ENCODE measurements at places on chromosomes 5 and 9. TPM values are rescaled to one million over a fixed set of nuclear protein-coding genes. Genes with fewer than 3 reads are reported as not detected.

TICAM2 gene
- 4.9 TPM for total RNA-seq

GARIN3 gene
- total RNA-seq, result not detected

FOXI1 gene
- not detected for total RNA-seq

GRCh38 chr5:141180313-141180712, 1.9 kb upstream of the PCDHB16 start:
- DNase-seq, result no peak

DNA sequence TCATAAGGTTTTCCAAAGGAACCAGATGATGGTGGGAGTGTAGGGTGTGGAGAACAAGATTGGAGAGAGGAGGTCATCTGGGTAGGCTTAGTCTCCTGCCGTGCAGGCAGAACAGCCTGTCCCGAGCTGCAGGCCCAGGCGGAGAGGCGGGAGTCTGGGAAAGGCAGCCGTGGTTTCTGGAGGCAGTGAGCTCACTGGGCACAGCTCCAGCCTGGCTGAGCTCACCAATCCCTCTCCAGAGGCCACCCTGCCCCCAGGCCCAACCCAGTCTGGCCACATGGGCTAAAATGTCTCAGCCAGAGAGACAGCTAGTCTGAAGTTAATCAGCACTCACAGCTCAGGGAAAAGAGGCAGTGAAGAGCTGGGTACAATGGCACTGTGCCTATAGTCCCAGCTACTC, 12.3 kb downstream of the P4HA2 start:
- peak; percentile 95 for DNase-seq

CER1 gene
- total RNA-seq, result not detected

ARL10 gene
- 3.1 TPM for total RNA-seq

DNA sequence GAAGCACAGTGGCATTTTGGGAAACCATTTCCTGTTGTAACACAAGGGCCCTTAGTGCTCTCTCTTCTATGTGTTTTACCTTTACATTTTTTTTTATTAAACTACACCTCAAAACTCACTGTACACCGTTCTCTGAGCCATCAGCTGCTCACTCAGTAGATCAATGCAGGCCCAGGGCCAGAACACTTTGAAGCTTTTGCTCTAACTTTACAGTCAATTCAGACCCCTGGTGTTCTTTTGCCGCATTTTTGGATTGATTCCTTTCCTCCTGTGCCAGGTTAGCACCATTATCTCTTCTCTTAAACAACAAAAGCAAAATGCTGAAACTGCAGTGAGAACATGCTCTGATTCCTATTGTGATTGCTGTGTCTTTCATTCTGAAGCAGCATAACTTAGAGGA, 269.8 kb upstream of the RGMB start:
- no peak for DNase-seq

GRCh38 chr9:96109680-96110351, 192.2 kb downstream of the HSD17B3 start:
- no peak for DNase-seq

IL5 gene
- not detected for total RNA-seq

KLF9 gene
- 29.5 TPM for total RNA-seq

ACTBL2 gene
- total RNA-seq, result not detected

- no peak for DNase-seq
Measured at GRCh38 chr5:61824396-61824795, 481.6 kb upstream of the KIF2A start.

GRCh38 chr5:150121448-150122157, 34.0 kb downstream of the PDGFRB start:
- no peak for DNase-seq

DNA sequence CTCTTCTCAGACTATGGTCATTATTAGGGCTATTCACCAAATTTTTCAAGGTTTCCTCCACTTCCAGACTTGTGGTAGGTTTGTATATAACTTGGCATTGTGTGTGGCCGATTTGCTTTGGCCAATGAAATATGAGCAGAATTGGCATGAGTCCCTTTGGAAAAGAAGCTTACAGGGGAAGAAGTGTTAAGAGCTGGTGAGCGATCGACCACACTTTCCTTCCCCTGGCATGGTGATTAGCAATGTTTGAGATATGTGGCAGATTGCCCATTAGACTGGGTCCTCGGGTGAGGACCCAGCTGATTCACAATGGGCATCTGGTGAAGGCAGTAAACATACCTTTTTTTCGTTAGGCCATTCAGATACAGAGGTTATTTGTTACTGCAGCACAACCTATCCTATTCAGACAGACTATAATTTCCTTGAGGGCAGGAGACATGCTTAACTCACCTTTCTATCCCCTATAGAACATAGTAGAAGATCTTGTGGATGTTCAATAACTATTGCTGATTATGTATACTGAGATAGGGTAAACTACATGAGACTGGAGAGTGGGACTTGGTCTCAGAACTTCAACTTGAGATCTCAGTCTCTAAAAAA, 62.8 kb upstream of the KLF9 start:
- no peak for DNase-seq

GRCh38 chr5:78064941-78065472, 229.5 kb downstream of the AP3B1 start:
- no peak for DNase-seq

- no peak for DNase-seq
Measured at GRCh38 chr9:123556464-123557435, 200.8 kb downstream of the CRB2 start.

- DNase-seq, result no peak
Measured at GRCh38 chr5:148748702-148749392, 77.6 kb upstream of the ADRB2 start.

DNA sequence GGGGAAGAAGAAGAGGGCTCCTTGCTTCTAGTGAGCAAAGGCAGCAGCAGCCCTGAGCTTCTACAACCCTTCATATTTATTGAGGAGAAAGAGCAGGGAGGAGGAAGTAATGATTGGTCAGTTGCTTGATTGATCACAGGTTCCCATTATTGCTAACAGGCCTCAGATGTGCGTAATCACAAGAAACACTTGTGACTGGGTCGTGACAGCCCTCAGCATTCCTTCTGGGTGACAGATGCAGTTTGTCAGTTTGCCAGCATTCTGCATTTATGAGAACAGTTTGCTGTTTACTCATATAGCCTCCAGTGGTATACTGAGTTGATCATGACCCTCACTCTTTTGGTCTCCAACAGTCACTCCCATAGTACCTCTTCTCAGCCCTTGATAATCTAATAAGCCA, 111.5 kb upstream of the TNC start:
- DNase-seq, result no peak

BARHL1 gene
- not detected for total RNA-seq

NUTM2F gene
- not detected for total RNA-seq

DNA sequence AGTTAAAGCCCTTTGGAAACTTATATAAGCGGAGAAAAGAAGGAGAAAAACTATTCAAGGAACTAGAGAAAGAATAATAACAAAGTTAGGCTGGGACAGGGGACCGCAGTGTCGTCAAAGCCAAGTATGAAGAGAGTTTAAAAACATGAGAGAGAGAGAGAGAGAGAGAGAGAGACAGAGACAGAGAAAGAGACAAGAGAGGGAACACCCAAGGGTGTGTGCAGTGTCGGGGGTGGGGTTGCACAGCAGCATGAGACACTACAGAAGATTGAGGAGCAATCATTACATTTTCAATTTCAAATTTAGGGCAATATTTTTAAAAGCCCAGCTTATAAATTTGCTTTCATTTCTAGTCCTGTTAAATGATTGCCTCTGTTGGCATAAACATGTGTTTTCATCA, 74.3 kb downstream of the NNT start:
- DNase-seq, result no peak

DNA sequence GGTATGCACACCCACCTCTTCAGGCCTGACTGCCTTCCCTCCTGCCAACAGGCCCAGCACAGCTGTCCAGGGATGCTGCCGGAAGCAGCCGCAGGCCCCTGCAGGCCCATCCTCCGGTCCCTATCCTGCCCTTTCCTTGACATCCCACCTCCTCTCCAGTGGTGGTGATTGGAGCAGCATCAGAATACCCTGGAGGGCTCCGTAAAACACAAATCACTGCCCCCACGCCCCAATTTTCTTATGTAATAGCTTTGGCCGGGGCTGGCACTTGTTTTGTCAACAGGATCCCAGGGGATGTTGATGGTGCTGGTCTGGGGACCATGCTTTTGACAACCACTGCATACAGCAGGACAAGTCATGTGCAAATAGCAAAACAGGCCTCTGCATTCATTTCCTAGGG, 274.5 kb downstream of the GADD45G start:
- DNase-seq, result no peak

- no peak for DNase-seq
Measured at GRCh38 chr5:43312076-43312661, 1.0 kb downstream of the HMGCS1 start.

DNA sequence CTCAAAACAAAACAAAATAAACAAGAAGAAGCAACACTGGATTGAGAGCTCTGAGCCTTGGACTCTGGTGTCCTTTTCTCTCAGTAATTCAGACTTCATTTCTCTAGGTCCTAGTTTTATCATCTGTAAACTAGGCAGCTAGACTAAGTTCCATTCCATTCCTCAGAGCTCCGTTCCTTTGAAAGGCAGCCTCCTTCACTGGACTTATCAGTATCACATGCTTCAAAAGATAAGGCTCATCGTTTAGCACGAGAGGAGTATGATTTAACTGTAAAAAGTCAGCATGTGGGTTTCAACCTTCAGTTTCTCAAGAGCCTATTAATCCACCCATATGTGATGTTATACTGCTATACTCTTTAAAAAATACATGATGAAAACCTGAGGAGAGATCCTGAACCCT, 1.6 kb downstream of the ATP10B start:
- no peak for DNase-seq

FLT4 gene
- 3.3 TPM for total RNA-seq

ADGRV1 gene
- total RNA-seq, result not detected

- no peak for DNase-seq
Measured at GRCh38 chr5:93164690-93165089, 416.3 kb downstream of the NR2F1-AS1 start.

GRCh38 chr5:179833709-179834070, 13.0 kb downstream of the SQSTM1 start:
- no peak for DNase-seq

SPATA24 gene
- 14.6 TPM for total RNA-seq

GRCh38 chr5:180120237-180121101, 48.9 kb upstream of the RNF130 start:
- peak; percentile 26 for DNase-seq

DNA sequence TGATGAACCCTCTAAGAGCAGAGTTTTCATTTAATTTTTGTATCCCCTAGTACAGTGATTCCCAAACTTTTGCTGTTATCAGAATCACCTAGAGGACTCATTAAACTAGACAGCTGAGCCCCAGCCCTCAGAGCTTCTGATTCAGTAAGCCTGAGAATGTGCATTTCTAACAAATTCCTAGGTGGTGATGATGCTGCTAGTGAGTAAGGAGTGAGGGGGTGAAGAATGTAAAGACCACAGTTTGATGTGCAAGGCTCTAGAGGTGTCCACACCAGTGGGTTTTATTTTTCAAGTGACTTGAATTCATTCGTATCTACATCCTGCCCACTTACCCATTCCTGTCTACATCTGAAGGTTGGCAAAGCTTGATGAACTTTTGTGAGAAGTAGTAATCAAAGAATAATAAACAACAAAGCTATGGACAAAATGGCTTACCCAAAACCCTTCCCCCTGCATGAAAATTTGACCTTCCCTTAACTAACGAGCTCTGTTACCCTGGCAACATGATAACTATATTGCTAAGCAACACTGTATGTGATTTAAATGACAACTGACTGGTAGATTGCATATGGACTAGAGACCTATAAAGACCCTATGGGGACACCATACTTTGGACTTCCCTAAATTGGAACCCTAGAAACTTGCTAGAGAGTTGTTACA, 35.2 kb downstream of the DTWD2 start:
- no peak for DNase-seq

GRCh38 chr9:117083559-117083958, 331.3 kb downstream of the ASTN2 start:
- no peak for DNase-seq

SPINK7 gene
- not detected for total RNA-seq

DNA sequence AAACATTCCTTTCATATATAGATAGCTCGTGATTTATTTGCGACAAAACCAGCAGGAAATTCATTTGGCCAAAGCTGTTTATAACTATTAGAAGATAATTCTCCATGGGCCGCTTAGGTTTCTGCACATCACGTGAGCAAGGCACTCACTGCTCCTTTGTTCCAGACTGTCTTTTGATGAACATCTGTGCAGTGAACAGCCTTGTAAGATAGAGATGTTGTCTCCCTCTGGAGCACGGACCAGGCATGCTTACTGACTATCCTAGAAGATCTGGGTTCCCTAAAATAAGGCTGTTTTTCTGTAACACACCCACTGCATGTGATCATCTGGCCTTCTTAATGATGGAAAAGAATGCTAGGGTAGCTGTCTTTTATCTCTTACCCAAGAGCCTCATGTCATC, 30.9 kb downstream of the YIPF5 start:
- DNase-seq, result no peak

CARTPT gene
- total RNA-seq, result not detected

DNA sequence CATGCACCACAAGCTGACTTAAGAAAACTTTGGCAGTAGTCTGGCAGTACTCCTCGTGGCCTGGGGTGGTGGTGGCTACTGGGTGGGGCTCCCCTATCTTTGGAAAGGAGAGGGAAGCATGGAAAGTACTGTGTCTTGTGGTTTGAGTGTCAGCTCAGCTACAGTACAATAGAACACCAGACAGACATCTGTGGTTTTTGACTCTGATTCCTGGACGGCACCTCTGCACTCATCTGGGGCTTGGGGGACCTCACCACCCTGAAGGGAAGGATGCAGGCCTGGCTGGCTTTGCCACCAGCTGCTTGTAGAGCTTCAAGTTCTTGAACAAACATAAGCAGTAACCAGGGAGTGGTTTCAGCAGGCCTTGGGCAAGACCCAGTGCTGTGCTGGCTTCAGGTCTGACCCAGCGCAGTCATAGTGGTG, 40.6 kb downstream of the TNFSF8 start:
- no peak for DNase-seq

DNA sequence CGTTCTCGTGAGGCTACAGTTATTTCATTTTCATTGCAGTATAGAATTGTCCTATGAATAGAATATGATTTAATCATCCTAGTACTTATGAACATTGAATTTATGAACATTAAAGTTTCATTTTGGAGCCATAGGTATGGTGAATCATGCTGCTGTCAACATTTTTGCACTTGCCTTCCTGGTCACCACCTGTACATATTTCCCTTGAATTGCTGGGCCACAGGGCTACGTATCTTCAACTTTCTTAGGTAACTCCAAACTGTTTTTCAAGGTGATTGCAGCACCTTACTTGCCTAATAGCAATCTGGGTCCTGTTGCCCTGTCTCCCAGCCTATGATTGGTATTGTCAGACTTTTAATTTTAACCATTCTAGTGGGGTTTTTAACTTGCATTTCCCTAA, 6.5 kb upstream of the RNF145 start:
- no peak for DNase-seq

C1QTNF3 gene
- 1.6 TPM for total RNA-seq

SLC6A19 gene
- total RNA-seq, result not detected

PAEP gene
- not detected for total RNA-seq

DNA sequence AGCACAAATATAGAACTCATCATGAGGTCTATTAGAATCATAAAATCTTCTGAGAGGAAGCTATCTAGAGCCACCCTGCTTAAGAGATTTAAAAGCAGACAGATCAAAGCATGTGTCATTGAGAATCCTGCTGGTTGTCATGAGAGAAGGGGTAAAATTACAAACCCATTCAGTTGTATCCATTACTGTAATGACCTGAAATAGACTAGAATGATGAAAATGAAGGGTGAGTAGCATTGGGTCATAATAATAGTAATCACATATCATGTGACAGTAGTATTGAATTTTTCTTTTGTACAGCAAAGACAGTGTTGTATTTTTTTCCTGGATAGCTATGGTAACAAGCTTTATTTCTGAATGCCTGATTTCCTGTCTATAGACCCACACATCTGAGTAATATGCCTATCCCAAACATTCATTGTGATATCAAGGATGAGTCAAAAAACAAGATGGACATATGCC, 149.0 kb downstream of the PDE4D start:
- DNase-seq, result no peak

GRCh38 chr5:107472620-107473064, 198.1 kb downstream of the EFNA5 start:
- DNase-seq, result no peak
